ENCODE measurements at places on chromosomes 3 and 15.

DNA sequence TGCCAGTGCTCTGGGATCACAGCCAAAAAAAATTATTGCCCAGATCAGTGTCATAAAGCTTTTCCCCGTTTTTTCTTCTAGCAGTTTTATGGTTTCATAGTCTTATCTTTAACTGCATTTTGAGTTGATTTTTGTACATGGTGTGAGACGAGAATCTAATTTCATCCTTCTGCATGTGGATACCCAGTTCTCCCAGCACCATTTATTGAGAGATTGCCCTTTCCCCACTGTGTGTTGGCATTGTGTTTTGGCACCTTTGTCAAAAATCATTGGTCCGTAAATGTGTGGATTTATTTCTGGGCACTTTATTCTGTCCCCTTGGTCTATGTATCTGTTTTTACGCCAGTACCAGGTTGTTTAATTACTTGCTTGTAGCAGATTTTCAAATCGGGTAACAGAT is 122.8 kb downstream of the TAFA4 start:
- no peak for DNase-seq

GRCh38 chr3:129070086-129070885 is 9.7 kb downstream of the GP9 start:
- DNase-seq: no peak

DNA sequence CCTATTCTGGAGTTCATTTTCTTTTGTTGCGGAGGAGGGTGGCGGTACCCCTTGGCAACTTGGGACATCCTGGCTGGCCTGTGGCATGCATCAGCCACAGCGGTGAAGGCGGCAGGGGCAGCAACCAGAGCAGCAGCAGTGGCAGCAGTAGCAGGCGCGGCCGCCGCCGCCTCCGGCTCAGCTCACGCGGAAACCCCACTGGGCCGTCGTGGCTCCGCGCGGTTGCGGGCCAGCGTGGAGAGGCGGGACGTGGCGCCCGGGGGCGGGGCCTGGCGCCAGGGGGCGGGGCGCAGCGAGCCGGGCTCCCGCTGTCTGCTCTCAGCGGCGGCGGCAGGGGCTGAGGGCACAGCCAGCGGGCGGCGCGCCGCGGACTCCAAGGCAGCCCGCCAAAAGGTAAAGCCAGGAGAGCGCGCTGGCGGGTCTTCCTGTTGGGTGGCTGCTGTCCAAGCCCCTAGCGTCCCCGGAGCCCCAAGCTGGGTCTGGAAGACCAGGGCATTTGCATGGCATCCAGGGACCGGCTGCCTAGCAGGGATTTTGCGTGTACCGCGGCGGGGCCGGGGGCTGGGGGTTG is 334.4 kb upstream of the THRB start:
- DNase-seq: no peak

- DNase-seq: no peak
These were observed 219.9 kb downstream of the OPA1 start for GRCh38 chr3:193812791-193813500.

DNA sequence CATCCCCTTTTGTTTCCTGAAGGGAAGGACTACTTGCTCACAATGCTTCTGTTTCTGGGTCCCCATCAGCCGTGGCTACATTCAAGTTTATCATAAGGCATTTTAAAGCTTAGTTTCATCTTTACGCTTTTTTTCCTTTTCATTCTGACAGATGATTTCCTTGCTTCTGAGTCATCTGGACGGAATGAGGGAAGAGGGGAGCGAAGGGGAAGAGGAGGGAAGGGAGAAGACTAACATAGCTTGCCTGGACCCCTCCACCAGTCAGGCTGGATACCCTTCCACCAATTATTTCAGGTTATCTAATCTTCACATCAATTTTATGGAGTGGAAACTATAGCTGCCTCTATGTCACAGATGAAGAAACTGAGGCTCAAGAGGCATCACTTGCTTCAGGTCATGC is 27.6 kb downstream of the FAM3D start:
- DNase-seq: no peak

- DNase-seq: no peak
These were observed 26.5 kb upstream of the PSMD6 start for GRCh38 chr3:64049832-64050231.

DNA sequence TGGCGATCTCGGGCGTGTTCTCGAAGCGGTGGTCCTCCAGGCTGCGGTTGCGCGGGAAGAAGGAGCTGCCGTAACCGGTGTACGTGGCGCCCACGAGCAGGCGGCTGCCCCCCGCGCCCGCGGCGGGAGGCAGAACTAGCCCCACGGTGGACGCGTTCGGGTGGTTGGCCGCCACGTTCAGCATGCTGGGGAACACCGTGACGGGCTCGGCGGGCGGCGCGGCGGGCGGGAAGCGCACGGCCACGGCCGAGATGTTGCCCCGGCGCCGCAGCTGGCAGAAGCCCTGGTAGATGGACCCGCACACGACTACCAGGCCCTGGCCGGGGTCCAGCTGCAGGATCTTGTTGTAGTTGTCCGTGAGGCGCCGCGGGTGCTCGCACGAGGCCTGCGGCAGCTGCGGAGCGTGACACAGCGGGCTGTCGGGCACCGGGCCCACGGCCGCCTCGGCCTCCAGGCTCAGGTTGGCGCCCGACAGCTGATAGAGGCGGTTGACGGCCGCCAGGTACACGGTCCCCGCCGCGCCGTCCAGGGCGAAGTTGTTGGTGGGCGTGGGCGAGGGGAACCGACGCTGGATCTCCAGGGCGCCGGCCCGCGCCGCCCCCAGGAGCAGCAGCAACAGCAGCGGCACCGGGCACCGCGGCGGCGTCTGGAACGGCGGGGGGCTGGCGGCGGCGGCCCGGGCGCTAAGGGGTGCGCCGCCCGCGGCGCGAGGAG is 397 bp downstream of the PLXND1 start:
- DNase-seq: peak; percentile 58

DNA sequence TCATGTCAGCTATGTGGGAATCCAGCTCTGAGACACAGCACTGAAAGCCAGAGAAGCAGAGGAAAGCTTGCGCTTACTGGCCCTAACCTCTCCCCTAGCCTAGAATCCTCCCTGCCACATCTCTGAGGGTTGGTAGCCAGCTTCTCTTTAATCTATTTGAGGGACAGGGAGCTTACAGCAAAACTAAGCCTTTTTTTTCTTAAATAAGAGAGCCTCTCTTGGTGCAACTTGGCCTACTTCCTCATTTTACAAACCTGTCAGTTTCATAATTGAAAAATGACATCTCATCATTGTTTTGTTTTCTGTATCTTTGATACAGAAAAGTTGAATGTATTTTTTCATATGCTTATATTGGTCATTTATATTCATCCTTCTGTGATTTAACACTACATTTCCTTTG is 193.9 kb downstream of the ZNF621 start:
- DNase-seq: peak; percentile 70

Measured in B cell (primary cell).